ENCODE measurements at places on chromosomes 13 and 19. TPM values are rescaled to one million over a fixed set of nuclear protein-coding genes. Genes with fewer than 3 reads are reported as not detected.

Gene A1BG
- total RNA-seq: 16.0 TPM

DNA sequence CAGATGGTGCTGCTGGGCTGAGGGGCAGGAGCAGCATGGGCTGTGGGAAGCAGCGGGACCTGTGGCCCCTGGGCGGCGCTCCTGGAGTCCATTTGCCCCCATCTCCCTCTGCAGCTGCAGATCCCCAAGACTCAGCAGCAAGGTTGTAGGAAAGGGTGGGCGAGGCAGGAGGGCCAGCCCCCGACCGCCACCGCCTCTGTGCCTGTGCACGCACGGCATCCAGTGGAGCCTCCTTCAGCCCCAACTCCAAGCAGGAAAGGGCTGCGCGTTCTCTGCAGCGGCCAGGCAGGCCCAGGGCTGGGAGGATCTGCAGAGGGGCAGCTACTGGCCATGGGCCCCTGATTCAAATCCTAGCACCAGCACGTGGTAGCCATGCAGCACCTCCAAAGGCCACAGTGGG, 20.8 kb downstream of the DPF1 start:
- no peak overlapping the region for H3K27ac ChIP-seq
- H3K27me3 ChIP-seq: peaks cover 8% of the 10 kb centered on the region
- peaks cover 6% of the 10 kb centered on the region for H3K36me3 ChIP-seq
- no peak for DNase-seq
- H3K4me3 ChIP-seq: no peak overlapping the region

Gene GPR12
- not detected for total RNA-seq

GRCh38 chr13:101626925-101627555, 174.6 kb downstream of the ITGBL1 start:
- no peaks in the 10 kb centered on the region for H3K36me3 ChIP-seq
- H3K27ac ChIP-seq: peak overlapping the region; percentile 89
- peaks cover 15% of the 10 kb centered on the region for H3K4me1 ChIP-seq
- H3K4me3 ChIP-seq: peak overlapping the region; percentile 91
- H3K27me3 ChIP-seq: peaks cover 8% of the 10 kb centered on the region

DNA sequence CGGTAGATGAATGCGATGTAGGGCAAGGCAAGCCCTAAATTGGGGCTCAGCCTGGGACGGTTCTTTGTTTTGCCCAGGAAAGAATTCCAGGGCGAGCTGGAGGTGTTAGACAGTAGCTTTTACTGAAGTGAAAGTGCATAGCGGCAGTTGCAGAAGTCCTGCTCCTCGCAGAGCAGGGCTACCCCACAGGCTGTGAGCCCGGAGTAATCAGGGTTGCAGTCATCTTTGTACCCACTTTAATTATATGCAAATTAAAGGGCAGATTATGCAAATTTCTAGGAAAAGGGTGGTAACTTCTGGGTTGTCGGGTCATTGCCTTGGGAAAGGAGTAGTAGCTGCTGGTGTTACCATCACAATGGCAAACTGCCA, 30.5 kb downstream of the VAV1 start:
- peaks cover 3% of the 10 kb centered on the region for H3K36me3 ChIP-seq
- no peaks in the 10 kb centered on the region for H3K27me3 ChIP-seq
- peak overlapping the region; percentile 96 for H3K27ac ChIP-seq
- no peak for DNase-seq
- H3K4me1 ChIP-seq: peaks cover 47% of the 10 kb centered on the region

Gene ZNF541
- total RNA-seq: 0.99 TPM

Gene CACTIN
- total RNA-seq: 32.8 TPM

DNA sequence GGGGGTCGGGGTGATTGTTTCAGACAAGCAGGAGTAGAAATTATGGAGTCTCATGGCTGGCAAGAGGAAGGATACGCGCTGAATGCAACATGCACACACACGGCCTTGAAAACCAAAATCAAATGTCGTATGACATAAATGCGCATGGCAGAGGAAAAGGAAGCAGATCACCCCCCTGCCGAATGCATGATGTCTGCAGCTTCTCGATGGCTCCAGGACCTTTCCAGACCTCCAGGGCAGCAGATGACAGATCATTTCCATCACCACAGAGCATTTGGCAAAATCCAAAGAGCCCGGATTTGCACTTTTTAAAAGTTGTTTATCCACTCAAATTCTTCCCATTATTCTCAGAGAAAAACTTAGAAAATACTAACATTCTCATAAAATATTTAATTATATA, 211.7 kb downstream of the NHLRC3 start:
- H3K27me3 ChIP-seq: peaks cover 16% of the 10 kb centered on the region
- no peaks in the 10 kb centered on the region for H3K4me1 ChIP-seq
- H3K36me3 ChIP-seq: no peaks in the 10 kb centered on the region
- no peak for DNase-seq
- no peak overlapping the region for H3K27ac ChIP-seq
- no peak overlapping the region for H3K4me3 ChIP-seq

DNA sequence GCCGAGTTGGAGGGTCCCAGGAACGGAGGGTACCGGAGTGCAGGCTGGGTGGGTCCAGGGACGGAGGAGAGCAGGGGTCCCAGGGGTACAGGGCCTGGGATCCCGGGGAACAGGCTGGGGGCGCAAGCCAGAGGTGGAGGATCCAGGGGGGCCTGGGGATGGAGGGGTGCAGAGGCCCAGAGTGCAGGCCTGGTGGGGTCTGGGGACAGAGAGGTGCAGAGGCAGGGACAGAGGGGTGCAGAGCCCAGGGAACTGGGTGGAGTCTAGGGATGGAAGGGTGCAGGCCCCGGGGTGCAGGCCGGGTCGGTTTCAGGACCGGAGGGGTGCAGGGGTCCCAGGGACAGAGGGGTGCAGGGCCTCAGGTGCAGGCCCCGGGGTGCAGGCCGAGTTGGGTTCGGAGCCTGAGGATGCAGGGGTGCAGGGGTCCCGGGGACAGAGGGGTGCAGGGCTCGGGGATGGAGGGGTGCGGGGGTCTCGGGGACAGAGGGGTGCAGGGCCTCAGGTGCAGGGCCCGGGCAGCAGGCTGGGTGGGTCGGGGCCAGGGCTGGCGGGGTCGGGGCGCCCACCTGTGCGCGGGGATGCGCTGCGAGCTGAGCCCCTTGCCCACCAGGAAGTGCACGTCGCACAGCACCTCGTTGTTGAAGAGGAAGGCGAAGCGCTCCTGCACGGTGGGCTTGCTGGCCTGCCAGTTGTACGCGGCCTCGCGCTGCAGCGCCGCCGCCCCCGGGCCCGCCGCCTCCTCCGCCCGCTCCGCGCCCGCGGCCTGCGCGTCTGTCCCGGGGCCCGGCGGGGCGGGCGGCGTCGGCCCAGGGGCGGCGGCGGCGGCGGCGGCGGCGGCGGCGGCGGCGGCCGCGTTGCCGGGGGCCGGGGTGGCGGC, 545 bp downstream of the BTBD2 start:
- H3K4me1 ChIP-seq: peaks cover 24% of the 10 kb centered on the region
- DNase-seq: peak; percentile 19
- H3K27me3 ChIP-seq: no peaks in the 10 kb centered on the region
- no peaks in the 10 kb centered on the region for H3K36me3 ChIP-seq

DNA sequence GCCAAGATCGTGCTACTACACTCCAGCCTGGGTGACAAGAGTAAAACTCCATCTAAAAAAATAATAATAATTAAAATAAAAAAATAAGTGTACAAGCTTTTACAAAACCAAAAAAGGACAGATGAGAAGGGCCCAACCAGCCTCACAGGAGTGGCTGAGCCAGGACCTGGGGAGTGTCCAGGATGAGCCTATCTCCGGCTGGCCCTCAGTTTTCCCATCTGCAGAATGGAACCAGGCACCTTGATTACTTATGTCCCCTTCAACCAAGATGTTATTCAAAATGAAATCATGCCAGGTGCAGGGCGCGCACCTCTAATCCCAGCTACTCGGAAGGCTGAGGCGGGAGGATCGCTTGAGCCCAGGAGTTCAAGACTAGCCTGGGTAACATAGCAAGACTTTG, 9.5 kb upstream of the IFI30 start:
- no peaks in the 10 kb centered on the region for H3K27me3 ChIP-seq
- H3K4me1 ChIP-seq: peaks cover 8% of the 10 kb centered on the region
- H3K27ac ChIP-seq: no peak overlapping the region
- no peak overlapping the region for H3K4me3 ChIP-seq
- DNase-seq: no peak

Gene PLIN5
- total RNA-seq: not detected

GRCh38 chr13:94596575-94596971, 621 bp upstream of the TGDS start:
- no peak for DNase-seq
- no peaks in the 10 kb centered on the region for H3K27me3 ChIP-seq
- peaks cover 29% of the 10 kb centered on the region for H3K4me1 ChIP-seq

DNA sequence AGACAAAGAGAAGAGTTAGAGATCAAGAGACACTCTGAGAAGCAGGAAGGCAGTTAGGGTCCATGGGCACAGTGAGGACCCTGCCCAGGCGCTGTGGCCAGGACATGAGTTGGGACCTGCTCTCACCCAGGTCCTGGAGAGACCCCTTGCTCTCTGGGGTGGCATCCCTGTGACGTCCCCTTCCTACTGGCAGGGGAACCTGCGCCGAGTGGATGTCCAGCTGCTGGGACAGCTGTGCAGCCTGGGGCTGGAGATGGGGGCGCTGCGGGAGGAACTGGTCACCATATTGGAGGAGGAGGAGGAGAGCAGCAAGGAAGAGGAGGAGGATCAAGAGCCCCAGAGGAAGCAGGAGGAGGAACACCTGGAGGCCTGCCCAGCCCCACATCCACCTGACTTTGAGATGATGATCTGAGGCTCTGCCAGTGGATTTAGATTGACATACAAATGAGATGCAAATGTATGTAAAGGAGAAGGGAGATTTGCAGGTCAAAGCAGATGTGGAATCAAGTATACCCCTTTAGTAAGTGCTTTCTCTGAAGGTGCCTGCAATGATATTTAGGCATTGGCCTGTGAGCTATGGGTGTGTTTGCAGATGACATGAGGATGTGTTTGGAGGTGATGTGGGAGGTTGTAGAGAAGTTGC, 978 bp downstream of the ERICH4 start:
- peaks cover 12% of the 10 kb centered on the region for H3K36me3 ChIP-seq
- no peak overlapping the region for H3K27ac ChIP-seq

DNA sequence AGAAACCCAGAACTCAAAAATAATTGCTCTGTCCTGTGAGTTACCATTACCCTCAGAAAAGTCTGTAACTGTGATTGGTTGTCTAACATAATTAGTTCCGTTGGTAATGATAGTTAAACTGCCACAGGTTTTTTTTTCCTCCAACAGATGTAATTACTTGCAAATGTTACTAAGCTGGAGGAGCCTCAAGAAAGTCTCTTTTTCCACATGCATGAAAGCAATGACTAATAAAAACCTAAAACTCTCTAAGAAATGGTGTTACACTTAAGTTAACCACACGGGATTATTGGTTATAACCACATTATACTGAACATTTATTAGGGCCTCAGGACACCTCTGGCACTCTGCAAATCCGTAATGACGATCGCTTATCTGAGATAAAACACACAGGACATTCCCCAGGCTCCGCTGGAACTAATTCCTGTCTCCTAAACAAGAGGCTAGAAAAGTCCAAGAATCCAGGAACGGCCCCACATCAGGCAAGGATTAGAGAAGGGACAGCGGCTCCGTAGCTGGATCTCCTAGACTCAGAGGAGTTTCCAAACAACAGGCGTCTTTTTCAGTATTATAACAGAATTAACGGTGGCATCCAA, 753 bp downstream of the ZNF235 start:
- DNase-seq: no peak
- peak overlapping the region; percentile 87 for H3K27ac ChIP-seq
- H3K4me1 ChIP-seq: peaks cover 11% of the 10 kb centered on the region
- H3K27me3 ChIP-seq: no peaks in the 10 kb centered on the region

Gene KLK8
- not detected for total RNA-seq

- no peak for DNase-seq
- no peaks in the 10 kb centered on the region for H3K27me3 ChIP-seq
- no peaks in the 10 kb centered on the region for H3K4me1 ChIP-seq
- no peak overlapping the region for H3K27ac ChIP-seq
Measured at GRCh38 chr19:57338877-57339276, 12.2 kb upstream of the ZNF304 start.

Gene GPR4
- total RNA-seq: not detected

DNA sequence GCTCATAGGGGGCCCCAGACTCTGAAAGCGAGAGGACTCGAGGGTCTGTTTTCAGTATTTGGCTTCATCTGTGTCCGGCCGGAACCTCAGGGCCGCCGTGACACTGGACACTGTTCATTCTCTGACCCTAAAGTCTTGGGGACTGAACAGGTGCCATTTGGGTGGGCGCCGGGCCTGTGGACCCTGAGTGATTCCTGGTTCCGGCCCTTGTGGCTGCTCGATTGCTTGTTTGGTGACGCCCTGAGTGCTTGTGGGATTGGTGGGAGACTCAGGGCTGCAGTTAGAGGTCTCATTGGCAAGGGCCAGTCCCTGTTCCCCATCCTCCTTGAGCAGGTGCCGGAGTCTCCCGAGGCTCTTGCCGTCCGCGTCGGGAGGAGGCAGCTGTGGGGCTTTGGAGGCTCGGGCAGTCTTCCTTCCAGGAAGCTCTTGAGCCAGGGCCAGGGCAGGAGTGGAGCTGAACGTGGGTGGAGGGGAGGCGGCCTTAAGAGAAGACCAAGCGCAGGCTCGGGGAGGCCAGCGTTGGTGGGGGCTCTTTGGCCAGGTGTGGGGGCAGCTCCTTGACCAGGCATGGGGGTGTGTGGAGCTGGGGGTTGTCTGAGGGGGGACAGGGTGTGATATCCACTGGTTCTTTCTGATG, 4.7 kb downstream of the PTBP1 start:
- DNase-seq: no peak
- no peaks in the 10 kb centered on the region for H3K27me3 ChIP-seq
- H3K4me3 ChIP-seq: peak overlapping the region; percentile 89
- H3K4me1 ChIP-seq: peaks cover 39% of the 10 kb centered on the region
- no peaks in the 10 kb centered on the region for H3K36me3 ChIP-seq
- peak overlapping the region; percentile 96 for H3K27ac ChIP-seq

- H3K4me1 ChIP-seq: peaks cover 2% of the 10 kb centered on the region
- H3K36me3 ChIP-seq: peaks cover 3% of the 10 kb centered on the region
- no peak overlapping the region for H3K4me3 ChIP-seq
- H3K27me3 ChIP-seq: peaks cover 41% of the 10 kb centered on the region
Measured at GRCh38 chr13:98098516-98098915, 44.4 kb upstream of the FARP1 start.

DNA sequence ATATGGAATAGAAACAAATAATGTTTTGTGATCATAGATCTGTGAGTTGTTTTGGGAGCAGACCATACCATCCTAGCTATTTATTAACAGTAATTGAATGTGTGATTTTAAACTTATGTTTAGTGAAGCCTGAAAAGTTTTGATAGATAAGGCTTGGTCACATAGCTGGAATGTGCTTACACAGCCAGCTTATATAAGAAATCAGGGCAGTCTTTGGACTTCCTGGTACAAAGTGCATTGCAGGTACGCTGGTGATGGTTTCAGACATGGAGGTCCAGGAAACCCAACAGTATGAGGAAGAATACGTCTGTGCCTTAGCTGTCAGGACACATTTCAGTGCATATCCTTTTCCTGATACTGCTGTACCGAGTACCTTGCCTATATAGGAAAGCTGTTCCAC, 2316.2 kb upstream of the PCDH20 start:
- no peaks in the 10 kb centered on the region for H3K27me3 ChIP-seq
- no peak overlapping the region for H3K27ac ChIP-seq
- H3K36me3 ChIP-seq: no peaks in the 10 kb centered on the region

Gene RDH8
- not detected for total RNA-seq

GRCh38 chr13:45120967-45121831, 889 bp downstream of the GTF2F2 start:
- peaks cover 21% of the 10 kb centered on the region for H3K4me1 ChIP-seq
- H3K27me3 ChIP-seq: no peaks in the 10 kb centered on the region
- DNase-seq: no peak
- no peak overlapping the region for H3K27ac ChIP-seq
- H3K36me3 ChIP-seq: peaks cover 2% of the 10 kb centered on the region

GRCh38 chr19:53581871-53582279, 43.9 kb downstream of the ZNF331 start:
- peaks cover 2% of the 10 kb centered on the region for H3K36me3 ChIP-seq
- H3K27ac ChIP-seq: peak overlapping the region; percentile 71
- no peaks in the 10 kb centered on the region for H3K27me3 ChIP-seq
- H3K4me1 ChIP-seq: no peaks in the 10 kb centered on the region
